Tracheal epithelial cell (primary cell): ENCODE measurements at places on chromosomes 3 and 15. TPM values are rescaled to one million over a fixed set of nuclear protein-coding genes. Genes with fewer than 3 reads are reported as not detected.

The IL20RB gene
- total RNA-seq, result 86.8 and 233 TPM in 2 replicates

The PP2D1 gene
- not detected in 2 replicates for total RNA-seq

The ZNF80 gene
- not detected in 2 replicates for total RNA-seq

The TRIM71 gene
- 0.24 TPM in 1 of 2 replicates, not detected in the other for total RNA-seq

The SGO1 gene
- total RNA-seq, result 0.21 and 0.72 TPM in 2 replicates

The TMEM42 gene
- 12.0 and 22.4 TPM in 2 replicates for total RNA-seq

The TMC3 gene
- total RNA-seq, result not detected in 2 replicates

The SV2B gene
- under 0.01 and 0.24 TPM in 2 replicates for total RNA-seq

The QARS1 gene
- 304 and 395 TPM in 2 replicates for total RNA-seq

The COL6A5 gene
- not detected in 2 replicates for total RNA-seq

The LRRC34 gene
- total RNA-seq, result 0.64 and 2.7 TPM in 2 replicates

The RPL14 gene
- 328 and 612 TPM in 2 replicates for total RNA-seq

The LRRC31 gene
- total RNA-seq, result 0.24 TPM in 1 of 2 replicates, not detected in the other

The KLHL40 gene
- total RNA-seq, result not detected in 2 replicates

The CACNA2D3 gene
- 0.48 TPM in 1 of 2 replicates, not detected in the other for total RNA-seq

The CSPG4 gene
- 2.1 and 22.7 TPM in 2 replicates for total RNA-seq

The FMN1 gene
- 0.48 and 1.9 TPM in 2 replicates for total RNA-seq

The GOLGA6A gene
- not detected in 2 replicates for total RNA-seq
